ENCODE measurements at places on chromosomes 3 and 15. TPM values are rescaled to one million over a fixed set of nuclear protein-coding genes. Genes with fewer than 3 reads are reported as not detected.

Gene EPHB1
- total RNA-seq: 13.3 TPM

- no peak for DNase-seq
Measured at GRCh38 chr3:59850417-59850816, 800.6 kb upstream of the CFAP20DC start.

- DNase-seq: peak; percentile 90
Measured at GRCh38 chr3:147497286-147497685, 88.1 kb downstream of the ZIC1 start.

- no peak for DNase-seq
Measured at GRCh38 chr3:45513041-45513440, 81.5 kb upstream of the LIMD1 start.

Gene HHLA2
- total RNA-seq: not detected

GRCh38 chr3:47197287-47197686 lies 33.4 kb upstream of the SETD2 start:
- no peak for DNase-seq

DNA sequence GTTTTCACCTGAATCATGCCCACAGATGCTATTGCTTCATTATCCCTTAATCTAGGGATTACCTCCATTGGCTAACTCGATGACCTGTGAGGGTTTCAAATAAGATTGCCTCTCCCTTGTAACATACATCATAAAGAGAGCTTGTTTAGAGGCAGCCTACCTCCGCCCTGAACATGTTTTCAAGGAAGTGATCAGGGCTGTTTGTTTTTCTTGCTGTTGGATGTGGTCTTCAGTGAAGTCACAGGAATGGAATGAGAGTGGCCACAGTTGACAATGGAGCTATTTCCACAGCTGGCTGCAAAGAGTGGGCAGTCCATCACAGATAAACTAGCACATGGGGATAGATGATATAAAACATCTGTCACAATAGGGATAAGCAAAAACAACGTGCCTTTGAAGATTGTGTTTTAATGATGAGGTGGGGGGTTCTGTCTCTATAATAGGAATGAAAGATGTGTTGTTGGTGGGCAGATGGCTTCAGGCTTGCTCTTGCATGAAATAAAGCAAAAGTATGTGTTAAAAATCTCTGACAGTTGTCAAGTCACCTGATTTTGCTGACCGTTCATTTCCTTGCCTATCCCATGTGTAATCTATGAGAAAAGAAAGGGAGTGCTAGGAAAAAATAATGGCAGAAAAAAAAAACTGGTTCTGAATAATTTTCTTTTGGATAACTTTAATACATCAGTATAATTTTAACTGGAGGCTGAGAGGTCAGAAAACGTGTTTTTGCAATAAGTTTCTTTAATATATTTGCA lies 642.3 kb downstream of the RBMS3 start:
- DNase-seq: peak; percentile 82

Data from tongue (tissue), 3 donors.